Stimulated activated CD4-positive, alpha-beta T cell treated with anti-CD3 and anti-CD28 coated beads, Interleukin-15, amount 100 ng/mL, for 24 hours (primary cell): ENCODE measurements at places on chromosomes 16 and 17.

DNA sequence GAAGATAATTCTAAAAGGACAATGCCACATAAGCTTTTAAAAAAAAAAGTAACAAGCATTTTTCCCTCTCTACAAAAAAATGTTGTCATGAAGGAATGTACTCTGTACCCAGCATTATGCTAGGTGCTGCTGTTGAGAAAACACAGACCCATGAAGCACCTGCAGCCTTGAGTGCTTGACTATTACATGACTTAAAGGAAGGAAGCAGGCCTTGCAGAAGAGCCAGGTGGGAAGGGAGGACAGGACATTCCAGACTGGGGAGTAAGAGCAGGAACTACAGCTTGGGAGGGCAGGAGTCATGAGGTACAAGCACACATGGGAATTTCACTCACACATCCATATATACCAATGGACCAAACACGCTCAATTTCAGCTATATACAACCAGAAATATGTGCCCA, 3.8 kb downstream of the MYO1D start:
- no peak for DNase-seq

GRCh38 chr16:4594433-4595410, 20.0 kb downstream of the UBALD1 start:
- no peak for DNase-seq

- no peak for DNase-seq
These were observed 32.8 kb upstream of the RCVRN start for GRCh38 chr17:9937901-9938300.

DNA sequence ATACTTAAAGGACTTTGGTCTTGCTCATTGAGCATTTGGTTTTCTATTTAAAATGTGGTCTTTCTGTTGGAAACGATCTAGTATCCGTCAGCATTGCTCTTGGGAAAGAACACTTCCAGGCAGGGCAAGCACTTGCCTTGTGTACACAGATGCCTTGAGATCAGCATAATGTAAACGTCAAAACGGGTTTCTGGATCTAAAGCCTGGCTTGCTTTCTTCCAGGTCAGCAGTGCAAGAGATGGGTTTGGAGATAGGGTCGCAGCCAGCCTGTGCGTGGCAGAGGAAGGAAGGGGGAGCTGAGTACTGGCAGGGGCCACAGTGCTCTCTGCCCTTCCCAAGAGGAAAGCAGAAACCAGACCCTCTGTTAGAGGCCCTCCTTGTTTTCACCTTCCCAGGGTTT, 175.5 kb downstream of the LGALS9B start:
- no peak for DNase-seq

DNA sequence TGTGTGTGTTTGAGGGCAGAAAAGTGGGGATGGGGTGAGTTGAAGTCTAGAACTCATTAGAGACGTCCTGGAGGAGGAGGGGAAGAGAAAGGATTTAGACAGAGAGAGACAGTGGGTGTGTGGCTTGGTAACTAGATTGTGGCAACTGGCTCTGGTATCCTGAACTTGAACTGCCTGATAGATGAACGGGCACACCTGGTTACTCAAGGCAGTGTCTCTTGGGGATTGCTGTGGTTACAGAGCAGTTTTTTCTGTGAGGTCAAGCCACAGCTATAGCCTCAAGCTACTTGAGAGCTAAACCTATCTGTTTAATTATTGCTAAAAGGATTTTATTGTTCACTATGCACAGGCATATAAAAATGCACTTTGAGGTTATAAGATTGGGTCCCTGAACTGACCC, 29.8 kb upstream of the MYH2 start:
- no peak for DNase-seq

- DNase-seq: no peak
These were observed 25.3 kb downstream of the GINS3 start for GRCh38 chr16:58417600-58417999.

GRCh38 chr16:73047536-73048291, at the start of gene ZFHX3:
TSS of gene ZFHX3 (minus strand) at chr16:73048128. CDS start at chr16:72960145, 87,983 bp downstream.
- DNase-seq: peak; percentile 42

- DNase-seq: peak; percentile 17
These were observed 70.3 kb downstream of the SDR42E1 start for GRCh38 chr16:81940781-81941560.

DNA sequence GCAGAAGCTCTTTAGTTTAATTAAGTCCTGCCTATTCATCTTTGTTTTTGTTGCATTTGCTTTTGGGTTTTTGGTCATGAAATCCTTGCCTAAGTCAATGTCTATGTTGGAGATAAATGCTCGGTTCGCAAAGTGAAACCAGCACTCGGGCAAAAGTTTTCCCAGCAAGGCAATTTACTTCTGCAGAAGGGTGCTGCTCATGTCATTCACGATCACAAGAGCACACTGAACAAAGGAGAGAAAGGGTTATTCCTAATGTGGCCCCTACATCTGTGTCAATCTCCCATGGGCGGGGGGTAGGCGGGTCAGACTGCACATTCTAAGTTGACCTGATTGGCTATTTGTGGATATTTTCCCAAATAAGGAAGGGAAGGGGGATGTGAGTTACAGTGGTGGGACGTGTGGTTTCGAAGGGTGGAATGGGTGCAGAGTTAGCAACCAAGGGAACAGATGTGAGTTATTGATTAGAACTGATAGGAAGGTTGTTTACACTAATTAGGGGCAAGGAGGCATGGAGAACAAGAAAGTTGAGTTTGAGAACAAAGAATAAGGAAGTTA, 23.0 kb downstream of the ATF7IP2 start:
- no peak for DNase-seq

GRCh38 chr16:31876951-31877828, 3.6 kb downstream of the ZNF267 start:
- DNase-seq: peak; percentile 57
